NCI-H526 treated with DMSO at 0.1 percent for 48 hours (cell line): ENCODE measurements at places on chromosomes 5 and 9.

- no peak for DNase-seq
Measured at GRCh38 chr5:150605546-150605945, 34.9 kb upstream of the SYNPO start.

GRCh38 chr5:140219068-140219991 lies 44.3 kb downstream of the CYSTM1 start:
- peak; percentile 91 for DNase-seq

DNA sequence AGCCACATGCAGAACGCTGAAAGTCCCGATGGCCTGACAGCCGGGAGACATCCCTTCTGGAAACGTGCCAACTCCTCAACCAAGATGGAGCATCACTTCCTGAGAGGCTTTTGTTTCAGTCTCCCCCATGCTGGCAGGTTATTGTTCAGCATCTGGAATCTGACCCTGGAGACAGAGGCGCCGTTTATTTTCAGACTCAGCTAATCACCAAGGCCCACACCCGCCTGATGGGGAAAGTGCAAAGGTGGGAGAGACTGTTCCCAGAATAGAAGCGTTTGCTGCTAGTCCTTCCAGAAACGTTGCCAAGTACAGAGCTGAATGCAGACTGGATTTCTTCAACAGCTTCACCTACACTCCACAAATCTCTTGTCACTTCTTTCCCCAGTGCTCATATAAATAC lies 41.8 kb upstream of the S1PR3 start:
- no peak for DNase-seq

DNA sequence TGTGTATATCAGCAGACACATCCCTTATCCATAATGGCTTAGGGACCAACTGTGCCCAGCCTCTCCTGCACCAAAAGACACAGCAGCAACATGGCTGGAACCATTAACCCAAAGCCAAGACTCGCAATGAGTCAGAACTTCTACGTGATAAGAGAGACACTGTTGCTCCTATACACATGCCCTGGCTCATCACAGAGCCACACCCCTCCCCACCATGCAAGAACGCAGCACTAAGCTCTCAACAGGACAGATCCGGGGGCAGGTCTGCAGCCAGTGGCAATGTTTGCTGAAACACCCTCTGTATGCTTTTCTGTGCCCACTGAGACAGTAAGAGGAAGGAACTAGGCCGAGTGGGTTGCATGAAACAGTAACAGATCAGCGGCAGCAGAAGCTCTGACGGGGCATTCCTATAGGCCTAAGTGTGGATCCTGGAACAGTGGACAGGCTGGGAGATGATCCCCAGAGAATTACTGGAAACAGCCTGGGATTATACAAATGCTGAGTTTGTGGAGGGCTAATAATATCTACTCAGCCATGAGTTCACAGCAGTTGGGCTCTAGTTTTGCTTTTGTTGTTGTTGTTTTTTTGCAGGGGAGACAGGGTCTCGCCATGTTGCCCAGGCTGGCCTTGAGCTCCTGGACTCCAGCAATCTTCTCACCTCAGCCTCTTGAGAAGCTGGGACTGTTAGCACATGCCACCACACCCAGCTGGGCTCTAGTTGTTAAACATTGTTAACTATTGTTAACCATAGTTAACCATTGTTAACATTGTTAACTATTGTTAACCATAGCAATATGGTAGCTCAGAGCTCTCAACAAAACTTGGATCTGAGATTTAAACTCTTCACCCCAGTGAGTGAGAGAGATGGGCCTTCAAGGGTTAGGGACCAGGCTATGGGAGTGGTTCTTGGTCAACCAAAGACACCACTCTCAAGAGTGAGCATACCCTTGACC lies 41.0 kb downstream of the B4GALT1 start:
- DNase-seq: no peak

- peak; percentile 0 for DNase-seq
Measured at GRCh38 chr5:5298841-5299541, 123.5 kb upstream of the ICE1 start.
